Fibroblast of the conjunctiva (primary cell): ENCODE measurements at places on chromosomes 4 and X.

- DNase-seq: no peak
Measured at GRCh38 chrX:120291211-120291610, 20.1 kb downstream of the TMEM255A start.

DNA sequence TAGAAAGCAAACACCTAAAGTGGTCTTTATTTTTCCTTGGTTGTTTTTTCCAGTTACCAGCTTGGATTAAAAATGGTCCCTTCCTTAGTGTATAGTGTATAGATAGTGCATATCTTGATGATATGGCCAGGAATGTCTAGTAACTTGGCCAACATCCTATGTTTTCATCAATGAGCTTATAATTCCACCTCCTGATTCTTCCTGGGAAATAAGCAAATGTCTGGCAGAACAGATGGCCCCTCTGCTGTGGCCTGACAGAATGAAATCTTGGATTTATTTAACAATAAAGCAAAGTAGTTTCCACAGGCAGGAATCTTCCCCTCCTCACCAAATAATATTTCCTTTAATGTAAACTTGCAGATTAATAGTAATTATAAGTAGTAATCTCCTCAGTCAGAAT is 6.1 kb downstream of the SCARB2 start:
- no peak for DNase-seq

DNA sequence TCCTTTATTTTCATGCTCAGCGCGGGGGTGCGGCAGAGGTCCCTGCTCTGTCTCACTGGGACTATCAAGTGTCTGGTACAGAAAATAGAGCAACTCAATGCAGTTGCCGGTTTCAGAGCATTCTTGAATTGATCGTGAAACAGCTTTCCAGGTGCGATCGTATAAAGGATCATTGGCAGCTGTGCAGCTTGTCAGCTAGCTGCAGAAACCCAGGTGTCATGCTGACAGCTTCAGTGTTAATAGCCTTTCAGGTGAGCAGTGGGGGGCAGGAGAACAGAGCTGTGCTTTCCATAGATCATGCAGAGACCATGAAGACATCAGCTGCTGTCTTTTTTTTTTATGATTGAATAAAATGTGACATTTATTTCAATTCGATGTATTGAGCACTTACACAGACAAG is 583.9 kb downstream of the NLGN4X start:
- no peak for DNase-seq

- no peak for DNase-seq
Measured at GRCh38 chr4:140595065-140595464, 26.3 kb upstream of the UCP1 start.

DNA sequence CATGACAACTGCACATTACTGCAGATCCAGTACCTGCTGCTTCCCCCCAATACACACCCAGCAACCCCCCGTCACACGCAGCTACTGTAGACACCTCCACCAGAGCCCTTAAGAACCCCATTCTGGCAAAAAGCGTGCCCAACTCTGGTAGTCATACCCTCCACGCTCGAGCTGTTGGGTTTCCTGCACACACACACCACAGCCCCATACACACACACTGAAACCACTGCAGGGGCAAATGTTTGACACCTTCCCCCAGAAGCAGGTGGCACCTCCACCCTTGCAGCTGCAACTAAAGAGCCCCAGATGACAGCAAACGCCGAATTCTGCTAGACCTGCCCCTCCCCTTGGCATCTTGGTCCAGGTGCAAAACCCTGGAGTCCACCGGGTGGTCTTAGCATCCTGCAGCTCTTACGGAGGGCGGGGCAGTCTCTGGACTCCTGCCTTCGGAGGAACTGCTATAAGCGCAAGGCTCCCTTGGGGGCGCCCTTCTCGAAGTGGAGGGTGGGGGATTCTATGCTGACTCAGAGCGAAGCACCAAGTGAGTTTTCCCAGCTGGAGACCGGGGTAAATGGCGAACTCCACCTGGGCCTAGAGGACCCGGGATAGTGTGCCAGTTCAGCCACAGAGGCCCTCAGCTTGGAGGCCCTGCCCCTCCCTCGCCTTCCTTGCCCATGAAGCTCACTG is 1.5 kb downstream of the FRMPD3 start:
- no peak for DNase-seq

GRCh38 chr4:5874811-5875449 is 18.0 kb downstream of the CRMP1 start:
- no peak for DNase-seq

DNA sequence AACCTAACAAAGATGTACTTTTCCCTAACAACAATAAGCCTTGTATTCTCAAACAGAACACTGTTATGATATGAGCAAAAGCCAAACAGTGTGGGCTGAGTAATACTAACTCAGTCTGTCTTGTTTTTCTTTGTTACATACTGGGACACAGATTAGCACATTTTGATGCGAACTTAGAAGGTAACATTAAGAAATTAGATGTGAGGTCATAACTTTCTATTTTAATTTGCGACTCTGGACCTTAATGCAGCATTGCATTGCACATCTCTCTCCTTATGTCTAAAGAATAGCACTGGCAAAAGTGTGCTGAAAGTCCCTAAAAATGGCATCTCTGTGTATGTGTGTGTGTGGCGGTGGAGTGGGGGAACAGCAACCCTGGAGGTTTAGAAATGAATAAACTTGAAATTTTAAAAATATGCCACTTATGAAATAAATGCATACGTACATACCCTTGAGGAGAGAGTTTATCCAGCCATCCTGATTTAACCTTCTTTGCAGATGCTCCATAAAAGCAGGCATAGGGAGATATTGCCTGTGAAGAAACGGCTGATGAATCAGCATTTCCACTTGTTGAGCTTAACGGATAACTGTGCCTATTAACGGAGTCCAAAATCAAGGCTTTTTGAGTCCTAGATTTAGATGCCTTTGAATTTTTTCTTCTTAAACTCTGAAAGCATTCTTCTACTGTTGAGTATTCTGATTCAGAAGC is 34.2 kb downstream of the ARAP2 start:
- no peak for DNase-seq

DNA sequence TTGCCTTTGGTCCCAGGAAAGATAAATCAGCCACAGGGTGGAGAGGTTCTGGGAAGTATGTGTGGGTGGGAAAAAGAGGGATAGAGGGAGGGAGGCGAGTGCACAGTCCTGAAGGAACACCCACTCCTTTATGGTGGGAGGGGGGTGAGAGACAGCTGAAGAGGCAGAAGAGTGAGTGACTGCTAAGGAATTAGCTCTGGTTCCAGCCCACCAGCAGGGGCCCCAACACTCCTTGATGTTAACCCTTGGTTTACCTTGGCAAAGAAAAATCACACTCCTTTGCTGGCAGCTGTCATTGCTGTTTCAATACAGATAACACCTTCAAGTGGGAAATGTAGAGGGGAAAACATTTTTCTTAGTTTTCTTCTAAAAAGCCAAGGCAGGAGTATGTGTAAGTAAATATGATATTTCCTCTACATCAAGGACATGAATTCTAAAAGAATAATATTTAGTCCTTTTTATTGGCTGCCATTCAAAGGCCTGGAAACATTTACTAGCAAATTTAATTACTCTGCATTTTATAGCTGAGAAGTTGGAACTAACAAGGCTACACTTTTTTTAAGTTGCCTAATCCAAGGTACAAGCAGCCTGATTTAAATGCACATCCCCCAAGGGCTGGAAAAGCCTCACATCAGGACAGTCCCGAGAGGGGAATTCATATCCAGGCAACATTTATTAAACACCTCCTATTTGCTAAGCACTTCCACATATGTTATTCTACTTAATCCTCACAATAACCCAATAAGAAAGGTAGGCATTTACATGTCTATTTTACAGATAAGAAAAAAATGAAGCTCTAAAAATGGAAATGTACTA is 81.7 kb downstream of the HS6ST2 start:
- DNase-seq: no peak

DNA sequence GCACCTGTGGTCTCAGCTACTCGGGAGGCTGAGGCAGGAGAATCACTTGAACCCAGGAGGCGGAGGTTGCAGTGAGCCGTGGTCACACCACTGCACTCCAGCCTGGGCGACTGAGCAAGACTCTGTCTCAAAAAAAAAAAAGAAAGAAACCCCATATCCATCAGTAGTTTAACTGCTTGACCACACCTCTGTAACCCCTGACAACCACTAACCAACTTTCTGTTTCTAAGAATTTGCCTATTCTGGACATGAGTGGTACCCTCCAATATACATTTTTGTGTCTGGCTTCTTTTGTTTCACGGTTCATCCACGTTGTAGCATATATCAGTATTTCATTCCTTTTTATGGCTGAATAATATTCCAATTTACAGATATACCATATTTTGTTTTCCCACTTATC is 9.1 kb downstream of the PPAT start:
- DNase-seq: no peak

DNA sequence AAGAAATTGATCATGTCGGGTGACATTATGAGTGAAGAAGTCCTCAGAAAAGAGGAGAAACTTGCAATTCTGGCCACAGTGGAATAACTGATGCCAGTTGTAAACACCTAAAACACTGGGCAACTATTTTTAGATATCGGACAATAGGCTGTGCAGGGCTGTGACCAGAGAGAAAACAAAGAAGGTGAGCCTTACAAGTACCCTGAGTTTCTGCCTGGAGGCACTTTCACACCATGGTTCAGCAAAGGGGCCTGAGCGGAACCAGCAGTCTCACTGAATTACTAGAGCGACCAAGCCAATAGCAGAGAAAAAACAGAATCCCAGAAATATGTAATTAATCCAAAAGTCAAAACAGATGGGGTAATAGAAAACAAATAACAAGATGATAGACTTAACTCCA is 11.2 kb downstream of the IRAK1 start:
- DNase-seq: no peak

- DNase-seq: no peak
Measured at GRCh38 chr4:24475756-24476155, 108.6 kb downstream of the DHX15 start.

GRCh38 chrX:21816136-21816535 is 23.3 kb upstream of the MBTPS2 start:
- DNase-seq: no peak

GRCh38 chr4:80134936-80135701 is 62.1 kb upstream of the ANTXR2 start:
- no peak for DNase-seq

DNA sequence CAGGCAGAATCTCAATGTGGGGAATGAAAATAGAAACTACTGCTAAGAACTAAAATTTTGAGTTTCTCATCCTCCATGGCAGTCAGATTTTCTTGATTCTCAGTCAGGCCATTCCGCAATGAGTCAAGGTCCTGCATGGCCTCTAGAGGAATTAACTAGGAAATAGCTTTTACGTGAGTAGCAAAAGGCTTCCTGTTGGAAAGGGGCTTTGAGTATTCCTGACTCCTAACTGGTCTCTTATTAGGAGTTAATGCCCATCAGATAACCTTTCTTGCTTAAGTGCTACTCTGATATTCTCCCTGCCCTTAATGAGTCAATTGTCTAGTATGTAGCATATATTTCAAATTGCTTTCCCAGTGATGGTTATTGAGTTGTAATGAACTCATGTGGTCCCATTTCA is 65.7 kb upstream of the ARHGAP24 start:
- DNase-seq: no peak

DNA sequence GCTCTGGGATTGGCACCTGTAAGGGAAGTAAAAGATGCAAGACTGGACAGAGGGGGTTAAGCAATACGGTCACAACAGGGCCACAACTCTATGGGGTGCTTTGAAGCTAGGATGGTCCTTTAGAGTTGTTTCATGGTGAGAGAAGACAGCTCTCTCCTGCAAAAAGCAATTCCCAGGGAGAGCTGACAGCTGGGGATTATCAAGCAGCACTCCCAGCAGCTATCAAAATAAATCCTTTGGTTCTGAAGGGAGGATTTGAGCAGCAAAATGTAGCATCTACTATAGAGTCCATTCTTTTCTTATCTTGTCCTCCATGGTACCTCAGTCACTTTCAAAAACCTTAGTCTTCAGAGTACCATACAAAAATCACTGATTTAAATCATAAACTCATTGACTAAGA is 35.1 kb upstream of the AP1AR start:
- DNase-seq: no peak

GRCh38 chrX:9786798-9787635 is 788 bp downstream of the SHROOM2 start:
- no peak for DNase-seq

DNA sequence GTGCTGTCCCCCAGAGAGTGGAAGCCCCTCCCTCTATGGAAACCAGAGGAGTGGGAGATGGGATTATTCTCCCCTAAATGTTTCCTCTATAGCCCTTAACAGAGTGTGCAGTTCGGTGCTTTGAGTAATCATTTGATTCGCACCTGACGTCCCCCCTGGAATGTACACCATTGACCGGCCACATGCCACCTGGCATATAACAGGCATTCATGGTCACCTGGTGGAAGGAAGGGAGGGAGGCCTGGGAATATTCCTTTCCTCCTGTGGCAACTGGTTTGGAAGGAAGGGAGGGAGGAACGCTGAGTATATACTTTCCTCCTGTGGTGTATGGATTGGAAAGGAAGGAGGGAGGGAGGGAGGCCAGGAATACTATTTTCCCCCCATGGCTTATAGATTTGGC is 77.2 kb downstream of the CRMP1 start:
- DNase-seq: no peak

DNA sequence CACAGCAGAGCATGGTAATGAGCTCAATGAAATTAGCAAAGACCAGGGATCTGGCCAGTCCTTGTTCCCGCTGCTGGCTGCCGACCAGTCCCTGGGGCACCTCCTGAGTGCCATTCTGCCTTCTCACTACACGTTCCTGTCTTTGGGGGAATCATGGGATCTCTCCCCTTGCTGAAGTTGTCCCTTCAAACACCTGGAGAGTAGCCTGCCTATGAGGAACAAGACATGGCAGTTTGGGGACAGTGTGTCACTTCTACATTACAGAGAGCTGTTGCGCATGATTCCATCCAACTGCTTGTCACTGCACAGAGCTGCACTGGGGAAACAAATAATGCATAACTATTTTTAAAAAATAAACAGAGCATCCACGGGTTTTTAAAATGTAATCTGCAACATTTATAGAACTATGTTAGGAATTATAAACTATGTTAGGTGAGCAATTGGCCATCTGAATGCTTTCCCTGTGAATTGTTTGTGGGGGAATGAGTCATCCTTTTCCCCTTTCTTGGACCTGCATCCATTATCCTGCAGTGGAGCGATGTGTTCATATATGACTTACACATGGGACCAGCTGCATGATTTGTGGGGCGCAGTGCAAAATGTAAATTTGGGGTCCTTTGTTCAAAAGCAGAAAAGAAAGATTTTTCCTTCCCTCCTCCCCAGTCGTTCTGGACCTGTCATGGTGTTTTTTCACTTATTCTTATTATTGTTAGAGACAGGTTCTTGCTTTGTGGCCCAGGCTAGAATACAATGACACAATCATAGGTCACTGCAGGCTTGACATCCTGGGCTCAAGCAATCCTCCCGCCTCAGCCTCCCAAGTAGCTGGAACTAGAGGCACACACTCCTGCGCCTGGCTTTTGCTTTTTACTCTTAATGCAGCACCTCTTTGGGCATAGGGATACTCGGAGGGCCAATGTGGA is 115.0 kb upstream of the TBL1X start:
- no peak for DNase-seq

DNA sequence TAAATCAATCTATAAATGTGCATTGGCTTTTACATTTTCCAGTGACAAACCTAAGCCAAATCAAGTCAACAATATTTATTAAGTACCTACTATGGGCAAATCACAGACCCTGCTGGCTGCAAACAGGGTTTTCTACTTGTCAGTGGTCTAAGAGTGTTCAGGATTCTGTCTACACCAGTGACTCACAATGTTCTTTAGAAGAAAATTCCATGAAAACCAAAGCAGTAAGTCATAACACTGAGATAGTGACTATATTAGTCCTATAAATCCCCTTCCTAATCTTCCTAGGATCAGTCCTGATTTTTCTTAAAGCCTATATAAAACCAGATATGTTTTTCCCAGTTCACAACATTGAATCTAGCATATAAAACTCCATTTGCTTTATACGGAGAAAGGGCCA is 69.7 kb downstream of the PPP3CA start:
- DNase-seq: peak; percentile 18

GRCh38 chr4:164955107-164955805 is 22.2 kb downstream of the TRIM61 start:
- no peak for DNase-seq
